Panc1 (cell line): ENCODE measurements at places on chromosomes 7 and 10.
A peak's percentile ranks its signal among the peaks of the same experiment; 100 is the strongest.

DNA sequence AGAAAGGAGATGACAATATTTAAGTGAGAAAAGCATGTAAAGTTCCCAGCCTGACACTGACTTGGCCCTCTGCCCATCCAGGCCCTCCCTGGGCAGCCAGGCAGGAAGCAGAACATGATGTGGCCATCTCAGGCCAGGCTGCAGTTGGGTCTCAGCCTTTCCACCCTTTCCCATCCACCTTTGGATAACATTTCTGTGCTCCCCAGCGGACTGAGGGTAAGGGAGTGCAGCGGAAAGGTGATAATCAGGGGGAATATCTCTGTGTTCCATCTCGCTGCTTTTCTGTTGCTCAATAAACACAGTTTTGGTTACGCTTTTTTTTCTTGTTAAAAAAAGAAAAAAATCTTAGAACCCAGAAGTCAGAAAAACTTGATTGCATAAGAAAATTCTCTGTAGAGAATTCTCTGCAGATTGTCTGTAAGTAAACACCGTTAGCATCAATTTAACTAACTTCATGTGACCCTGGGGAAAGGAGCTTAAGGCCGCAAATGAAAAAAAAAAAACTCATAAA is 37.2 kb upstream of the TARP start:
- H3K27me3 ChIP-seq, result peaks cover 12% of the 10 kb centered on the region; the same call in 1 of the 2 replicates
- no peak for DNase-seq
- peaks cover 12% of the 10 kb centered on the region for H3K4me1 ChIP-seq
- no peaks in the 10 kb centered on the region for H3K36me3 ChIP-seq
- peak overlapping the region; percentile 52; the same call in 1 of the 2 replicates for H3K27ac ChIP-seq

GRCh38 chr7:114710499-114710898 is 211.4 kb upstream of the MDFIC start:
- H3K4me3 ChIP-seq, result no peak overlapping the region
- no peaks in the 10 kb centered on the region for H3K36me3 ChIP-seq
- no peak for DNase-seq
- no peak overlapping the region for H3K27ac ChIP-seq

DNA sequence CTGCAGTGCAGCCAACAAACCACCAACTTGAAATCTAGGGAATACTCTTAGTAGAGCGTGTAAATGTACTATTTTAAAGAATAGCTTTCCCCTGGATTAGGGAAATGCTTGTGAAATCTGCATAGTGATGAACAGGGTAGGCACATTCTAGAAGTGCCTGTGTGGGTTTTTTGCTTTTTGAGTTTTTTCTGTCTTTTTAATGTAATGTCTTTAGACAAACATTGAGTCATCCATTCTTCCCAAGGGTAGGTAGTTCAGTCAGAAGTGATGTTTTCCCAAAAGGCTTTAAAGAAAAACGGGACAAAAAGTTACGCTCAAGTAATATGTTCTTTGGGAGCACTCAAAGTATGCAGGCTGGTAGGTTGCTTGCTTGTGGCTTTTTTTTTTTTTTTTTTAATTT is 130.0 kb downstream of the AUTS2 start:
- no peaks in the 10 kb centered on the region; the same call in 1 of the 2 replicates for H3K4me1 ChIP-seq
- H3K27me3 ChIP-seq, result no peaks in the 10 kb centered on the region
- H3K4me3 ChIP-seq, result no peak overlapping the region
- H3K36me3 ChIP-seq, result no peaks in the 10 kb centered on the region

GRCh38 chr10:126930883-126931503 is 25.8 kb downstream of the DOCK1 start:
- H3K27ac ChIP-seq, result no peak overlapping the region
- no peak overlapping the region for H3K4me3 ChIP-seq
- H3K4me1 ChIP-seq, result peaks cover 4% of the 10 kb centered on the region
- no peak for DNase-seq
- H3K36me3 ChIP-seq, result no peaks in the 10 kb centered on the region

GRCh38 chr7:44293561-44294324 is 31.7 kb downstream of the CAMK2B start:
- no peaks in the 10 kb centered on the region for H3K36me3 ChIP-seq
- peaks cover 44% of the 10 kb centered on the region for H3K27me3 ChIP-seq
- no peak for DNase-seq
- H3K4me1 ChIP-seq, result no peaks in the 10 kb centered on the region

DNA sequence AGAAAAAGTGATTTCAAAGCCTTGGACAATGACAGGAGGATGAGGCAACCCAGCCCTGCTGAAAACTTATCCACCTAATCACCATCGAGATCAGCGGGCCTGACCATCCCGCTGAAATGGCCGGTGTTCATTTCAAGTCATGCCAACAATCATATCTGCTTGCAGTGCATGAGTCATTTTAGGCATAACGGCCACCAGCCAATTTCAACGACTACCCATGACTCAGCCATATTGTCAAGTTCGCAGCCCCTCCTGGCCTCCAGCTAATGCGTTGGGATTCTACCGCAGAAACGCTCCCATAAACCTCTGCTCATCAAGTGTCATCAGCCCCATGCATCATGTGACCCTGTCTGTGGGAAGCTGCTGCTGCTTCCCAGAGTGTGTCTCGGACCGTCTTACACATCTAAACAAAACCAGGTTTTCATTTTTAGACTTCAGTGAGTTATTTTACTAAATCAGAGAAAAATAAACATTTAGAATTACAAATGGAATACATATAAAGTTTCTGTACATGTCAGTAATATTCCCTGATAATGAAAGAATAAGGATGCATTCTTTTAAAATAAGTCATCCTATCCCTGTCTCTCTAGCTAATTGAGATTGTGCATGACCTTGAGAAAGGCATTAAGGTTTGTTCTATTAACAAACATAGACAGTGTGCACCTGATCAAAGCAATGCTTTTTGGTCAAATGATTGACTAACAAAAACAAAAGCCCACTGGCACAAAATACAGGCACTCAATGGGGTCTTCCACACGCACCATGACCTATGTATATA is 188.9 kb downstream of the ADAM12 start:
- H3K27ac ChIP-seq, result no peak overlapping the region; the same call in 1 of the 2 replicates
- H3K4me1 ChIP-seq, result peaks cover 4% of the 10 kb centered on the region; the same call in 1 of the 2 replicates
- H3K4me3 ChIP-seq, result no peak overlapping the region
- H3K27me3 ChIP-seq, result no peaks in the 10 kb centered on the region
- H3K36me3 ChIP-seq, result no peaks in the 10 kb centered on the region

DNA sequence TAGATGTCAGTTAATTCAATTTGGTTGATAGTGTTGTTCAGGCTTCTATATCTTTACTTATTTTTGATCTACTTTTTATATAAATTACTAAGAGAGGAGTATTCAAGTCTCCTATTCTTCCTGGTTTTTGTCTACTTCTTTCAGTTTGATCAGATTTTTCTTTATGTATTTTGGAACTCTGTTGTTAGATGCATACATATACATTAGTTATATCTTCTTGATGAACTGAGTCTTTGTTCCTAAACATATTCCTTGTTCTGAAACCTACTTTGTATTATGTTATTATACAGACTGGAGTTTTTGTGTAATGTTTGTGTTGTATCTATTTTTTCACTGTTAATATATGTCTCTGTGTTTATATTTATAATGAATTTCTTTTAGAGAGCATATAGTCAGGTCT is 118.8 kb downstream of the LRMDA start:
- no peaks in the 10 kb centered on the region for H3K36me3 ChIP-seq
- no peak overlapping the region for H3K4me3 ChIP-seq
- H3K4me1 ChIP-seq, result no peaks in the 10 kb centered on the region
- no peak for DNase-seq
- no peak overlapping the region for H3K27ac ChIP-seq

GRCh38 chr10:59479426-59479825 is 117.1 kb upstream of the FAM13C start:
- H3K4me3 ChIP-seq, result no peak overlapping the region
- no peaks in the 10 kb centered on the region for H3K27me3 ChIP-seq
- DNase-seq, result no peak

- H3K27ac ChIP-seq, result no peak overlapping the region
- H3K4me3 ChIP-seq, result no peak overlapping the region
- no peak for DNase-seq
Observed at GRCh38 chr10:121449482-121449924, 148.7 kb downstream of the FGFR2 start.

GRCh38 chr7:112669306-112669705 is 120.9 kb downstream of the TMEM168 start:
- H3K4me1 ChIP-seq, result no peaks in the 10 kb centered on the region
- DNase-seq, result no peak
- no peak overlapping the region for H3K4me3 ChIP-seq
- H3K36me3 ChIP-seq, result no peaks in the 10 kb centered on the region
- no peak overlapping the region for H3K27ac ChIP-seq

DNA sequence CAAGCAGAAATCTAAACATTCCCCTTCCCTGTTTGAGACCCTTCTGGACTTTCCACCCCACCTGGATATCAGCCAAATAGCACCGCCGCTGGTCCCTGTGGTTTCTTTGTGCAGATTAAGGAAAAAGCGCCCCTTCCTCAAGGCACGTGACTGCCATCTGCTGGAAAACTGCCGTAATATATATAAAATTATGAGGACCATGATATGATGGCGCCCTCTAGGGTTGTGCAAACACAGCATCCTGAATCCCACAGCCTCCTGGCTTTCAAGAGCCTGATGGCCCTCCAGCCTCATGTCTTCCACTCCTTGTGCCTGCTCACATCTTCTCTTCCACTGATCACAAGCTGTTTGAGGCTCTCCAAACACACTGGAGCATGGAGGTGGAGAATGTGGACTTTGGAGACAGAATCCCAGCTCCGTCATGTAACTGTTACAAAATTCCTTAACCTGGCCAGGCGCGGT is 121.3 kb downstream of the MYL10 start:
- H3K36me3 ChIP-seq, result no peaks in the 10 kb centered on the region
- no peak overlapping the region for H3K4me3 ChIP-seq

DNA sequence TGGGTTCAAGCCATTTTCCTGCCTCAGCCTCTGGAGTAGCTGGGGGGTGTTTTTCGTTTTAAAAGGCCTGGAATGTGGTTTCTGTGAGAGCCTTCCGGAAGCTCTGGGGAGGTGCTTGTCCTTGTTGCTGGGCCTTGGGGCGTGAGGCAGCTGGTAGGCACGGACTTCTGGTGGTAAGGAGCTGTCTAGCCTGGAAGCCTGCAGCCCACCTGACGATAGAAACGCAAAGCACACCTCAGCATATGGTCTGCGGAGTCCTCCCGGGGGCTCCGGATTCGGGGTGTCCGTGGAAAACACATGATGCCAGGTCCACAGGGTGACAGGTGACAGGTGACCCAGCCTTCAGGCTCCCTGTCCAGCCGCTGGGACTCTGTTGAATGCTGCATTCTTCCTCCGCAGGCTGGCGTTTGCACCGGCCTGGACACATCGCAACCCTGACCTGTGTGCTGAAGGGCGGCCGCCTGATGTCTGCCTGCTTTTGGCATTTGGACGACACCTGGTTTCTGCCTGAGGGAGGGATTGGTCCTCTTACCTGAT is 37.3 kb downstream of the INPP5A start:
- peak overlapping the region; percentile 75 for H3K27ac ChIP-seq
- peaks cover 81% of the 10 kb centered on the region for H3K4me1 ChIP-seq

GRCh38 chr7:30459591-30460245 is 18.9 kb downstream of the NOD1 start:
- no peak for DNase-seq
- no peaks in the 10 kb centered on the region for H3K4me1 ChIP-seq
- H3K36me3 ChIP-seq, result no peaks in the 10 kb centered on the region
- H3K4me3 ChIP-seq, result no peak overlapping the region
- H3K27ac ChIP-seq, result no peak overlapping the region

DNA sequence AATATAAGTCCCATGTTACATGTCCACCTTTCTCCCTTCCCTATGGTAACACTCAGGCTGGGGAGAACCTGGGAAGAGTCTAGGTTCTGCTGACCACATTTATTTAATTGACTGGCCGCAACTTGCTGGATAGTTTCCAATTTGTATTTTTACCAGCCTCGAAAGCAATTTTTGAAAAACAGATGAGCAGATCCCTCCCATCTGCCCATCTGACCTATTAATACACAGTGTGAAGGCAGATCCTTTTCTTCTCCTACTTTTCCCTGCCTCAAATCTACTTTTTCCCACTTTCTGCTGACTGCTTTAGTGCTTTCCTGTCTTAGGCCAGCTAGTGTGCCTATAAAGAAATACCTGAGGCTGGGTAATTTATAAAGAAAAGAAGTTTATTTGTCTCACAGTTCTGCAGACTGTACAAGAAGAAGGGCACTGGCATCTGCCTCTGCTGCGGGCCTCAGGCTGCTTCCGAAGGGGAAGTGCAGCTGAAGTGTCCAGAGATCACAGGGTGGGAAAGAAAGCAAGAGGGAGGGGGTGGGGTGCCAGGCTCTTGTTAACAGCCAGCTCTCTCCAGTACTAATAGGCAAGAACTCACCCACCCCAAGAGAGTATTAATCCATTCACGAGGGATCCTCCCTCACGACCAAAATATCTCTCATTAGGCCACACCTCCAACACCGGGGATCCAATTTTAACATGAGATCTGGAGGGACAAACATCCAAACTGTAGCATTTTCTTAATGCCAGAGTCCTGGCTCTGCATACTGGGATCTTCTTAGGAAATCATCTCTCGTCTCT is 336.0 kb upstream of the IGFBP3 start:
- H3K27ac ChIP-seq, result no peak overlapping the region
- H3K36me3 ChIP-seq, result no peaks in the 10 kb centered on the region
- DNase-seq, result no peak
- H3K4me3 ChIP-seq, result no peak overlapping the region

DNA sequence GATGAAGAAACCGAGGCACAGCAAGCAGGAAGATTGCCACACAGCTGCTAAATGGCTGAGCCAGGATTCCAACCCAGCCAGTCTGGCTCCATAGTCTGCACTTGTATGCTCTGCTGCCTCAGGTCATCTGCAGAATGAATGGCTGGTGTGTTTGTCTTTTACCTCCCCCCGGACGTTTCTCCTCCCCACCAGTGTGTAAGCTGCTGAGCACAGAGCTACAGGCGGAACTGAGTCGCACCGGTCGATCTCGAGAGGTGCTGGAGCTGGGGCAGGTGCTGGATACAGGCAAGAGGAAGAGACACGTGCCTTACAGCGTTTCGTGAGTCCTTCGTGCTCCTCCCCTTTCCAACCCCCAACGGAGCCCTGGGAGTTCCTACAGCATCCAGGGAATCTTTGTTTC is 2.6 kb downstream of the CNPY4 start:
- peaks cover 22% of the 10 kb centered on the region for H3K4me1 ChIP-seq
- H3K36me3 ChIP-seq, result peaks cover 2% of the 10 kb centered on the region; the same call in 1 of the 2 replicates
- H3K4me3 ChIP-seq, result no peak overlapping the region; the same call in 1 of the 2 replicates
- no peak for DNase-seq
- no peaks in the 10 kb centered on the region for H3K27me3 ChIP-seq
- no peak overlapping the region for H3K27ac ChIP-seq

DNA sequence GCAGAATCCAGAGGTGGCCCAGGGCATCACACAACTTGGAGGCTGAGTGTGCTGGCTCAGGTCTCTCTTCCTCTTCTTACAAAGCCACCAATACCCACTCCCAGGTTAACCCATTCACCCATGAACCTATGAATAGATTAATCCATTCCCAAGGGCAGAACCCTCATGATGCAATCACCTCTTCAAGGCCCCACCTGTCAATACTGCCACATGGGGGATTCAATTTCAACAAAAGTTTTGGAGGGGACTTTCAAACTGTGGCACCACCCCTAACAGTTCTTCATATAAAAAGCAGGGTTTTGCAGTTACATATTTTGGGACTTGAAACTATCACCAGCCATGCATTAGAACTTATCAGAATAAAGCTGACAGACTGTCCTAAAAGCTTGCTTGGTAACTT is 193.6 kb upstream of the RNF32 start:
- no peak overlapping the region for H3K4me3 ChIP-seq
- no peaks in the 10 kb centered on the region for H3K4me1 ChIP-seq
- H3K27ac ChIP-seq, result no peak overlapping the region
- no peaks in the 10 kb centered on the region for H3K36me3 ChIP-seq
- peaks cover 20% of the 10 kb centered on the region; the same call in 1 of the 2 replicates for H3K27me3 ChIP-seq
